ENCODE measurements at places on chromosomes 5 and 9. TPM values are rescaled to one million over a fixed set of nuclear protein-coding genes. Genes with fewer than 3 reads are reported as not detected.

CTXN3 gene
- not detected for total RNA-seq

NOTCH1 gene
- 9.7 TPM for total RNA-seq

CA9 gene
- 0.74 TPM for total RNA-seq

GMCL2 gene
- not detected for total RNA-seq

AOPEP gene
- total RNA-seq: 19.3 TPM

BAAT gene
- total RNA-seq: under 0.01 TPM

TMEM174 gene
- not detected for total RNA-seq

SAXO1 gene
- total RNA-seq: not detected
